ENCODE measurements at places on chromosomes 16 and 17.
A peak's percentile ranks its signal among the peaks of the same experiment; 100 is the strongest.

- DNase-seq, result peak; percentile 12
Observed at GRCh38 chr17:61837175-61838051, 25.9 kb downstream of the BRIP1 start.

- no peak for DNase-seq
Observed at GRCh38 chr16:46961373-46962353, 11.8 kb downstream of the DNAJA2 start.

DNA sequence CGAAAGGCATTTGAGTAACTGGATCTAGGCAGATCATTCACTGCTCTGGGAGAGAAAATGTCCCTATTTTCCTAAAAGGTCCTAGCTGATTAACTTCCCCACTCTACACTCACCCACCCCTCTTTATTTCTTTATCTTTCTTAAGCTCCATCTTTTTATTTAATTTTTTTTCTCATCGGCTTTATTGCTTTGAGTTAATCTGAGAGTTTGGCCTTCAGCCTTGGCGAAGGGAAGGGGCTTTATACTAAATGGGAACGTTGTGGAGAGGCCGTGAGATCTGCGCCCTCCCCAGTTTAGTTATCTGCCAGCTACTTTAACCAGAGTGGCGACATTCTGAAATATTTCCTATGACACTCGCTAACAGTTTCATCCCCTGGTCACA lies 882 bp upstream of the TOX3 start:
- no peak for DNase-seq

GRCh38 chr16:80693553-80693952 lies 110.8 kb downstream of the CDYL2 start:
- DNase-seq, result no peak

GRCh38 chr16:67407176-67407787 lies 9.0 kb downstream of the ZDHHC1 start:
- DNase-seq, result no peak

DNA sequence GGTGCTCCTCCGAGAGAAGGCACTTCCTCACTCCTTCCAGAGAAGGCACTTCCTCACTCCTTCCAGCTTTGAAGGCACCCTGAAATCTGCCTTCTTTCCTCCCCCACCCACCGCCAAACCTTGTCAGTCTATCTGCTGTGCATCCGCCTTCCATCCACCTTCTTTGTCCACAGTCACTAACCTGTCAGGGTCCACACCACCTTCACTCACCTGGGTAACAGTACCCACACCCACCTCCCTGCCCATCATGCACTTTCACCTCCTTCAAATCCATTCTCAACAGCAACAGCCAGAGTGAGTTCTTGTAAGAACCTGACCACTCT lies 5.2 kb downstream of the CCDC102A start:
- DNase-seq, result no peak

GRCh38 chr17:28712032-28712704 lies 480 bp upstream of the PROCA1 start:
- DNase-seq, result peak; percentile 53

GRCh38 chr17:82645516-82645915 lies 2.7 kb downstream of the WDR45B start:
- no peak for DNase-seq

Data from T-helper 22 cell (primary cell).